Mesenteric fat pad (tissue), 1 donor: ENCODE measurements at places on chromosomes 12 and 14. TPM values are rescaled to one million over a fixed set of nuclear protein-coding genes. Genes with fewer than 3 reads are reported as not detected.

The SRGAP1 gene
- total RNA-seq, result 20.5 TPM

The RNASE4 gene
- 67.0 TPM for total RNA-seq

DNA sequence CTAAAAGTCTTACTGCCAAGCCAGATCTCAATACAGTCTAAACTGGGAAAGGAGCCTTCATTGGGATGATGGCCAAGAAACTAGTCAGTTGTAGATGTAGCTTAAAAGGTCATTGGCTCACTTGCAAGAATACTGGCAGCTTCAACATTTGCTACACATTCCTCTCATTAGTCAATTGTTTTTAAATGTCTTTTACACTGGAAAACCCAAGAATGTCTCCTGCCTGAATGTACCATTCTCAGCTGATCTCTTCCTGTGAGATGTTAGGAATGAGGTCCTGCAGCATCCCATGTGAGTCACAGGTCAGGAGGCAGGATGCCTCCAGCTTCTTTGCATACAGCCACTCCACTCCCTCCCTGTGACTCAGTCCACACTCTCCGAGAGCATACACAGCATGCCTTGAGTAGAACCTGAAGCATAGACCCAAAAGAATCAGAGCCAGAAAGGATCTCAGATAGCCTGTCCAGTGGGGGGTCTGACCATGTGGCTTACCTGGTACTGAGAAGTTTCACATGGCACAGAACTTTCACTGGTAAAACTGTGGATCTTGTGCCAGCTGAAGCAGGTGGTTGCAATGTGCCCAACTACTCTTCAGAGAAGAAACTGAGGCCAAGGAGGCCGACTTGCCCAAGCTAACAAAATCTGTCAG, 56.0 kb upstream of the HECTD1 start:
- DNase-seq, result no peak

- no peak for DNase-seq
Measured at GRCh38 chr14:21096438-21096837, 2.0 kb downstream of the ZNF219 start.

- no peak for DNase-seq
Measured at GRCh38 chr12:88553941-88554658, 26.2 kb downstream of the KITLG start.

DNA sequence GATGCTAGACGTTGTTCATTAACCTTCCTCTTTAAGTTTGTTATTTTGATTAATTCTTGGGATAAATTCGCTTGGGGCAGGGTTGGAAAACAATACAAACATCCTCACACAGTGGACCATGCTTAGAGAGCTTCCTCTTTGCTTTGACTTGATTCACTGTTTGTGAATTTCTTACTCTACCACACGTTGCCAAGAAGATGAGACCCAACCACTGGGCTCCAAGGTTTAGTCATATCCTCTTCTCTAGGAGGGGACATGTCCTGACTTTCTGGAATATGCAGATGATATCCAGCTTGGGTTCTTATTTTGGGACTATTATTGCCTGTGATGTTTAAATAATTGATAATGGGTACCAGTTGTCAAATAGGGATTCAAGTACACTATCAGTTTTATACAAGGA, 428.2 kb downstream of the ATP23 start:
- DNase-seq, result no peak

DNA sequence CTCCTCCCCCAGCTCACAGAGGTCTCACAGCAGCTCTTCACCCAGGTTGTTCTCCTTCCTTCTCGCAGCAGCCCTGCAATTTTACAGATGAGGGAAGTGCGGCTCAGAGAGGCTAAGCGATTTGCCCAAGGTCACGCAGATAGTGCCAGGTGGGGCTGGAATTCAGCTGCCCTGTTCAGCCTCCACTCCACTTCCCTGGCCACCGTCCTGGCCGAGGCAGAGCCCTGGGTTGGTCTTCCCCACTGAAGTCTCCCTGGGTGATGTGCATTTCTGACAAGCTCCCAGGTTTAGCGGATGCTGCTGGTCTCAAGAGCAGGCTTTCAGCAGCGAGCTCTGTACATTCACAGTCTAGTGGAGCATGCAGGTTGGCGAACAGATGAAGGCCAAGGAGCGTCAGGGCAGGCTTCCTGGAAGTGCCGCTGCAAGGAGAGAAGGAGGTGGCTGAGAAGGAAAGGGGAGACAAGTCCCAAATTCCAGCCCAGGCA, 28.9 kb upstream of the EML1 start:
- DNase-seq, result peak; percentile 86

- no peak for DNase-seq
Measured at GRCh38 chr12:6555018-6555691, 687 bp downstream of the IFFO1 start.

DNA sequence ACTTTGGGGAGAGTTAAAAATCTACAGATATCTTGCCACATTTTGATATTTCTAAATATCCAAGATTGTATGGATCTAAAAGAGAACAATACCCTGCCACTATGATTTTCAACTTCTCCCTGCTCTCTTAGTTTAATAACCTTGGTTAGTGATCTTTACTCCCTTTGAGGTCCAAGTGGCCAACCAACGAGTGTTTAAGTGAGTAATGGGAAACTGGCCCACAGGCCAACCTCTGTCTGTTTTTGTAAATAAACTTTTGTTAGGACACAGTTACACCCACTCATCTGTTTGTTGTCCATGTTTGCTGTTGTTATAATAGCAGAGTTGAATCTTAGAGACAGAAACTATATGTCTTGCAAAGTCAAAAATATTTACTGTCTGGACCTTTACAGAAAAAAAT, 30.9 kb upstream of the NKX2-1 start:
- no peak for DNase-seq
